ENCODE measurements at places on chromosomes 4 and X. TPM values are rescaled to one million over a fixed set of nuclear protein-coding genes. Genes with fewer than 3 reads are reported as not detected.

DNA sequence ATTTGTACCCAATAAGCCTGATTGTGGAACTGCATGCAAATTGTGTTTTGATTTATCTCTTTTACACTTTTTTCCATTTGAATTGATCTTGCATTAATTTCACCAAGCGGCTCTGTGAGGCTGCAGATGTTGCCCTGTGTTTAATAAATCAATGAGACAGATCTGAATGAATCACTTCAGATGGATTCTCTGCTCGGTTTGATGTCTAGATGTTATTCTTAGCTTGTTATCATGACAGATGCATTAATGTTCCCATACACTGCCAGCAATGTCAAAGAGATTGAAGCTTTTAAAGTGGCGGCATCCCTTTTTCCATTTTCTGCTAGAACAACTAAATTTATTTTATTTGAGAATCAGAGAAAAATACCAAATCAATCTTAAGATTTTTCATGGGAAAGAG lies 6.3 kb downstream of the DACH2 start:
- no peak for DNase-seq

The BRS3 gene
- total RNA-seq = not detected

- no peak for DNase-seq
These were observed 84.1 kb downstream of the NHS start for GRCh38 chrX:17459008-17459611.

The TLR6 gene
- total RNA-seq = 2.3 TPM

The ARHGAP6 gene
- 5.1 TPM for total RNA-seq

- DNase-seq = no peak
These were observed 472.2 kb downstream of the PCDH7 start for GRCh38 chr4:31192341-31192740.

The ZFP42 gene
- not detected for total RNA-seq

The NEUROG2 gene
- total RNA-seq = not detected

GRCh38 chr4:17712166-17712565 lies 69.3 kb downstream of the FAM184B start:
- DNase-seq = no peak

- DNase-seq = no peak
These were observed 29.2 kb downstream of the FHIP1A start for GRCh38 chr4:151438154-151438553.

- DNase-seq = no peak
These were observed 106.1 kb downstream of the PBDC1 start for GRCh38 chrX:76279007-76279406.

- DNase-seq = no peak
These were observed 78.1 kb upstream of the ADGRA3 start for GRCh38 chr4:22593933-22594332.

The BGN gene
- 141 TPM for total RNA-seq

The ANTXR2 gene
- 24.5 TPM for total RNA-seq

The KIT gene
- 1.5 TPM for total RNA-seq

GRCh38 chrX:46200413-46200812 lies 344.8 kb downstream of the ZNF674 start:
- DNase-seq = no peak

The RIPPLY1 gene
- not detected for total RNA-seq

GRCh38 chr4:173494013-173494970 lies 35.7 kb downstream of the HAND2 start:
- DNase-seq = no peak

- no peak for DNase-seq
These were observed 45.0 kb downstream of the TET2 start for GRCh38 chr4:105191621-105192210.

DNA sequence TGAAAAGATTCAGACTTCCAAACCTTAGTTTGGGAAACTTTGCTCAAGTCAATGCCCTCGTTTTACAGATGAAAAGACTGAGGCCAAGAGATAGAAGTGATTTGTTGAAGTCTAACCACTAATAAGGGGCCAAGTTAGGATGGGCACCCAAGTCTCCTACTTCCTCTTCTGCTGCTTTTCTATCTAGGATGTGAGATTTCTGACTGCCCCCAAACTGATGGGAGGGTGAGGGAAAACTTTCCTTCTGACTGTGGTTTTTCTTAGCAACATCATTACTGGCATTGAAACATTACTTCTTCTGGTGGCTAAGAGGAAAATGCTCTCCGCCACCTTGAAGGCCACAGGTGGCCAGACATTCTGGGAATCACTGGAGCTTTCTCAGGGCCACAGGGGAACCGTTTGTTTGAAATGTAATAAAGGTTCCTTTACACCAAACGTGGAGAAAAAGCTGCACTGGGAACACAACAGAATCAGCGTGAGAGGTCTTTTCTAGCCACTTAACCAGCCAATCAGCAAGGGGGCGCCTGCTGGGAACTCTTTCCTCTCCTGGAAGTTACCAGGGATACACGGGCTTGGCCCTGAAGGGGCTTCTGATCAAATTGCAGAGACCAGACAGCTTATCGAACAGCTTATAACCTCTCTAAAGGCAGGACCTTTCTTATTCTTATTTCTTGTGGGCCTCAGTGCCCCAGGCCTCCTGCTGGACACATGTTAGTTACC lies 115.9 kb upstream of the TEX13D start:
- DNase-seq = no peak

GRCh38 chrX:148498067-148498466 lies 2.4 kb upstream of the AFF2 start:
- DNase-seq = no peak

- DNase-seq = no peak
These were observed 58.9 kb downstream of the WFS1 start for GRCh38 chr4:6328526-6328925.

- DNase-seq = no peak
These were observed 329.4 kb upstream of the PCDH18 start for GRCh38 chr4:137861682-137862081.

The CYSLTR1 gene
- total RNA-seq = 0.96 TPM

DNA sequence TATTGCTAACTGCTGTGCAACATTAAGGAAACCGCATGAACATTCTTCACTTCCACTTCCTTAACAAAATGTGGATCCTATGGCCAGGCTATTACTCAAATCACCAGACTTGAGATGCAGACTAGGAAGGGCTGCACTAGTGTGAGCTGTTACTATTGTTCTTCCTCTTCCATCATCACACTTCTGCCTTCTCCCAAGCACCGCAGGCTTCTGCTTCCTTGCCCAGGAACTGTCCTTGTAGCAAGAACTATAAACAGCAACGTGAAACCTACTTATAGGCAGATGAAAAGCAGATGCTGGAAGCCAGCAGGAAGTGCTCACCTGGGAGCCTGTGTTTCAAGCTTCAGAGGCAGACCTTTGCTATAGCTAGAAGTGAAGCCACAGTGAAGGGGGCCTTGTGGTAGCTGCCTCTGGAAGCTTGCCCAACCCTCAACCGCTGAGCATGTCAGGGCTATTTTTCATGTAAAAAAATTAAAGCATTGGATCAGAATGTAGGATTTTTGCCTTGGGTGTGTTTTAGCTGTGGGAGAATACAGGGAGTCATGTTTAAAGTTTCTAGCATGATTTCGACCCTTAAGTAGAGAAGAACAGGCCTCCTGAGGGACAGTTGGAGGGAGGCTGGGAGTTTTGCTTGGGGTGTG lies 43.9 kb downstream of the CLNK start:
- no peak for DNase-seq

DNA sequence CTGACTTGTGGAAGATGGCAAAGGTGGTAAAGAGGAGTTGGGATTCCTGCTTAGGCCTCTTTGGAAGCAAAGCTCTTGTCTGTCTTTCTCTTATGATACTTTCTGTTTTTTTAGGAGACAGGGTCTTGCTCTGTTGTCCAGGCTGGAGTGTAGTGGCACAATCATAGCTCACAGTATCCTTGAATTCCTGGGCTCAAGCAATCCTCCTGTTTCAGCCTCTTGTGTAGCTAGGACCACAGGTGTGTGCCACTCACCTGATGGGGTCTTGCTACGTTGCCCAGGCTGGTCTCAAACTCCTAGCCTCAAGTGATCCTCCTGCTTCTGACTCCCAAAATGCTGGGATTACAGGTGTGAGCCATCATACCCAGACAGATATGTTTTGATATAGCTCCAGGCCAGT lies 19.3 kb upstream of the IGFBP7 start:
- DNase-seq = no peak

GRCh38 chrX:130139474-130140201 lies 26.0 kb downstream of the AIFM1 start:
- no peak for DNase-seq

The RBM47 gene
- 4.4 TPM for total RNA-seq

The LRIT3 gene
- total RNA-seq = 0.12 TPM

- no peak for DNase-seq
These were observed at the start of gene ESX1 for GRCh38 chrX:104254442-104255115. Gene ESX1, minus strand, starts transcription at chrX:104254933. Its CDS starts 84 bp downstream, at chrX:104254849.

DNA sequence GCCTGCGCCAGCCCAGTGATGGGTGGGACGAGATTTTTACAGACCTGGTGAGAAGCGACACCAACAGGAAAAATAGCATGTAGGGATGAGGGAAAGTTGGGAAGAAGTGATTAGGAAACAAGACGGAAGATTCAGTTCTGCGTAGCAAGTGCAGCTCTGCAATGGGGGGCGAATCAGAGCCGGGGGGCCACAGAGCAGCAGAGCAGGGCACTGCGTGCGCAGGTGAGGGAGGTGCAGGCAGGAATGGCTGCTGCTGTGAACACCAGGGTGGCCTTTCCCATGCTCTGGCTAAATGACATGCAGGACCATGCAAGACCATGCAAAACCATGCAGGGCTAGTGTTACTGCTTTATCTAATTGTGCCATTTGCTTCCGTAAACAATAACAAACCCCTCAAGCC lies 442.7 kb upstream of the FRG1 start:
- no peak for DNase-seq

Data from right atrium auricular region (tissue), 2 donors.